SHP77 treated with DMSO at 0.1 percent for 48 hours (cell line): ENCODE measurements at places on chromosomes 1 and 21.

GRCh38 chr1:234665975-234666605 is 56.1 kb upstream of the IRF2BP2 start:
- DNase-seq: no peak

DNA sequence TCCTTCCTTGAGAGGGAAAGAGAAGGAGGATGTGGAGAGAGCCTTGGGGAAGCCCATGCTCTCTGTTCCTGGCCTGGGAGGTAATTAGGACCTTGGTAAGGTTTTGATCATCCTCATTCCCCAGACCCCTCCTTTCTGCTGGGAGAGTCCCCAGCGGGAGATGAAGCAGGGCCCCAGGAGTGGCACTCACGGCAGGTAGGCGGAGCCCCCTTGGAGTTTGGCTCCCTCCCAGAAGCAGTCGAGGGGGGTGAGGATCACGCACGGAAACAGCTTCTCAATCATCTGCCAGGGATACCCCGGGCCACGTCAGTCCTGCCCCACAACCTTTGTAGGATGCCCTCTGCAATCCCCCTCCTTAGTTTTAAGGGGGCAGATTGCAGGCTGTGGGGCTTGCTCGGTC is 11.5 kb downstream of the PTCH2 start:
- DNase-seq: no peak

DNA sequence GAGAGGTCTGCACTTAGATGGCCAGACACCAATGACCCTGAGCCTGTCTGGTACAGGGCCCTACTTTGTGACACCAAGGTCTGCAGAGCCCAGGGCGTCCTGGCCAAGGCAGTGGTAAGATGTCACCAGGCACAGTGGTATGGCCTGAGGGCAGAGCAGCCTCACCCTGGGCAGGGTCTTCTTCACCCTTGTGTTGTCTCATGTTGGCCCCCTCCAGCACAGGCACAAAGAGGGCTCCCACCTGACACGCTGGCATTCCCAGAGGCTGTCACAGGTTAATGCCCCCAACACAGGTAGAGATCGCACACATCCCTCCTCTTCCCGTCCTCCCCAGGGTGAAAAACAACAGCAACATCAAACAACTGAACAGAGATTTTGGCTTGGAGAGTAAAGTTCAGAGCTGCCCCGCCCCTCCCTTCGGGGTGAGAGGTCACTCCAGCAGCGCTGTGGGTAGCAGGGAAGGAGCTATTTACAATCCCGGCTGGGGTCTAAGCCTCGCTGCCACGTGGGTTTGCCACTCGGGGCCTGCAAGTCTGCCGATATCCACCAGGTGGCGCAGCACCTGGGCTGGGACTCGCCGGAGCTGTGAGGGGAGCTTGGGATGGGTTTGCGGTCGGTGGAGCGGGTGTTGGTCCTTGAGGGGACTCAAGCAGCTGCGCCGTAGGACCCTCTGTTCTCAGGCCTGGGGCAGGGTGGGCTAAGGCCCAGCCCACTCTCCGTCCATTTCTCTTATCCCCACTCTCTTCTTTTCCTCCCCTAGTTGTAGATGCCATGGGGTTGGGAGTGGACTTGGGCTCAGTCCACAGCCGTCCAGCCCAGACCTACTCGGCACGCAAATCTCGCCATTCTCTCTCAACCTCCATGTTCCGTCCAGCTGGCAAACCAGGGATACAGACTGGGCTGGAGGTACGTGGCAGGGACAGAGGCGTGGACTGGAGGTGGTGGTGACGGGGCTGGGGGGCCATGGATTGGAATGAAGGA is 12.7 kb downstream of the EFNA3 start:
- peak; percentile 81 for DNase-seq

GRCh38 chr1:20476265-20477038 is 9.6 kb downstream of the CAMK2N1 start:
- no peak for DNase-seq
